ENCODE measurements at places on chromosomes 2 and 18.

DNA sequence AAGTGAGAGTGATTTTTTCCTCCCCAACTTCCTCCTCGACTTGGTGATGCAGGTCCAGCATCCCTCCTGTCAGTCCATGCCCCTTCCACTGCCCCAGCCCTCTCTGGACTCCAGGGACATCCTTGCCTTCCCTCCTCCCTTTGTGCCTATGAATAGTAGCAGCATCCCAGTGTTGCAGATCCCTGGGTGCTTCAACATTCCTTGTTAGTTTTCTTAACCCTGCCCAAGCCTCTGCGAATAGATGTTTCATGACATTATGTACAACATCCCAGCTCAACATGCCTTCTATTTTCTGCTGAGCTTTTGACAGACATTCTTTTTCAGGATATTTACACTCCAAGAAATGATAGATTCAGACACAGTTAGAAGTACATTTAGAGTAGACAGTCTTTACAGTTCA is 35.3 kb upstream of the CCDC150 start:
- DNase-seq: no peak

GRCh38 chr2:173666171-173666888 is 298.8 kb downstream of the SP3 start:
- no peak for DNase-seq

DNA sequence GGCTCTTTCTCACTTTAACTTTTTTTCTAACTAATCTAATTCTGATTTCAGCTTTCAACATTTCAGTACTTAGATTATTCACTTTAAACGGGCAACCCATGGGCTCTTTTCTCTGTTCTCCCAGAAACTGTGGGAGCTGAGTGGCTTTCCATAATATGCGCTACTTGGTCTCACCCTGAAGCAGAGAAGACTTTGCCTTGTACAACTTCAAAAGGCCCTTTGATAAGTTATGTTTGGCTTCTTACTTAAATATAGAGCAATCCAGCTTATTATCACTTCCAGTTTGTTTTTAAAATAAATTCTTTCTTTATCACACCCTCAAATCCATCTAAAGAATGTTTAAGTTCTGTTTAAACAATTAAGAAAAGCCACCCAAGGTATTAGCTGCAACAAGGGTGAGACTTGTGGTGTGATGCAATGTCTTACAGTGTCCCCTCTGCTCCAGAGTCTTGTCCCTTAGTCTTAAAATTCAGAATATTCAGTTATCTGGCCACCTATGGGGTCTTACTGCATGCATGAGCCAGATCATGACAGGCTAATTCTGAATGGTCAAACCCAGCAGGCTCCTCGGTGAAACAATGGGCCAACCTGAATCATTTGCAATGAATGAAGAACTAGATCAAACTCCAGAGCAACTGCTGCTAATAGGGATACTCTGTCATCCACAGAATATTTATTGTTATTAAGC is 38.8 kb downstream of the GCG start:
- DNase-seq: no peak

DNA sequence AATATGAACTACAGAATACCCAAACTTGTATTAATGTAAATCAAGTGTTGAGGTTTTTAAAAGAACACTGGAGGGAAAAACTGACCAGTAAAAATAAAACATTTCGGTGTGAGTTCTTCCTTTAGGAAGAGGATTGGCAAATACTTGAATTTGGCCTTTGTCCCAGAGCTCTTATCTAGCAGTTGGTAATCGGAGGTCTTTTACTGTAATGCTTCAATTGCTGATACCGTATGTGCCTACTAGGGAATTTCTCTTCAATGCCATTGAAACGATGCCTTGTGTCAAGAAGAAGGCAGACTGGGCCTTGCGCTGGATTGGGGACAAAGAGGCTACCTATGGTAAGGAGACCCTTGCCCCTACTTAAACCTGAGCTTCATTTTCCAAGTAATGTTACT is 4.1 kb downstream of the RRM2 start:
- DNase-seq: no peak

- no peak for DNase-seq
Measured at GRCh38 chr2:127193967-127194280, 26.2 kb downstream of the CYP27C1 start.

DNA sequence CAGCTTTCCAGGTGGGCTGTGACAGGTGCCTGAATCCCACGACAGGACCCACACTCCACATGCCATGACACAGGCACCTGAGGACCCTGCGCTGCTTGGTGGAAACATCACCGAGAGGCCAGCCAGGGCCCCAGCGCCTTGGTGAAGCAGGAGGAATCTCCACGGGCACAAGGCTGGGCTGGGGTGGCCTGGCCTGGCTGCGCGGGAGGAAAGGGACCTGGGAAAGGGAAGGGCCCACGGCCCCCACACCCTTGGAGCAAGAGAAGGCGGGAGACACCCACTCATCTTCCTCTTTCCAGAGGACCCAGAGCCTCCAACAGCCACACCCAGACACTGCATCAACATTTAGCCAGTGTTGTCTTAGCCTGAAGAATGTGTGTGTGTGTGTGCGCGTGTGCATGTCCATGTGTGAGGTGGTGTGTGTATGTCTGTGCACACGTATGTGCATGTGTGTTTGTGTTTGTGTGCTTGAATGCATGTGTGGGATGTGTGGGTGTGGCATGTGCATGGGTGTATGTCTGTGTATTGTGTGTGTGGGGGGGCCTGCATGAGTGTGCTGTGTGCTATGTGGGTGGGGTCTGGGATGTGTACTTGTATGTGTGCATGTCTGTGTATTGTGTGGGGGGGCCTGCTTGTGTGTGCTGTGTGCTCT is 6.3 kb upstream of the OTOS start:
- no peak for DNase-seq

DNA sequence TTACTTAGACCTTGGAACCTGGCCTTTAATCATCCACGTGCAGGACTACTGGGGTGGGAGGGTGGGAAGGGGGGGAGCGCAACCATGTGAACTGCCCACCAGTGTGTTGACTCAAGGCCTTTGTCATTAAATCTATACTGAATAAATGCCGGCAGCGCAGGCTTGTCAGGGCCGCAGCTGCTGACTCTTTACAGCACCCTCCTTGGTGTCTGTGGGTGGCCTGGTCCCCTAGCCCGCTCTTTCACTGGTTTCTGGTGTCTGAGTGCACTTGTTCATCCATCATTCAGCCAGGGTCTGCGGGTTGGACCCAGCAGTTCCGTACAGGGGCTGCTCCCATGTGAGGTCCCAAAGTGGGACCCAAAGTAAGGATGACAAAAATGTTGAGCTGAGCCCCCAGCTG is 11.5 kb downstream of the MAP3K2 start:
- no peak for DNase-seq

GRCh38 chr2:227504700-227505099 is 32.7 kb downstream of the AGFG1 start:
- DNase-seq: no peak

GRCh38 chr2:147109291-147109690 is 735.5 kb upstream of the ACVR2A start:
- no peak for DNase-seq

DNA sequence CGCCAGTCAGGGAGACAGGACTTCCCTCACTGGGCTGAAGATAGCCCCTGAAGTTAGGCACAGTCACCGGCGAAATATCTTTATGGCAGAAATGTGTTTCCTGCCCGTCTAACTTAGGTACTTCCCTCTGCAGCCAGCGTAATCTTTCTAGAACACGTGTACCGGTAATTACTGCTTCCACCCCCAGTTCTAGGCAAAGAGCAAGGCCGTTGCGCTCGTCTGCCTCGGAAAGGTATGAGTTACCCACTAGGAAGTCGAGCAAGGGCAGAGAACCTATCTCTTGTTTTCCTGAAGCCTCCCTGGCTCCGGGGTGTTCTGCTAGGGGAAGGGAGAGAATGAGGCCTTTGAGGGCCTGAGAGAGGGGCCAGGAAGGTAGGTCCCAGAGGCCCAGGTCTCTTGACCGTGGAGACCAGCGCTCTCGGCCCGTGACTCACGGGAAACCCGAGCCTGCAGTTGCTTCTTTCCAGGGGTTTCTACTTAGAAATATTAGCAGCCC is 70.0 kb downstream of the TWSG1 start:
- no peak for DNase-seq

DNA sequence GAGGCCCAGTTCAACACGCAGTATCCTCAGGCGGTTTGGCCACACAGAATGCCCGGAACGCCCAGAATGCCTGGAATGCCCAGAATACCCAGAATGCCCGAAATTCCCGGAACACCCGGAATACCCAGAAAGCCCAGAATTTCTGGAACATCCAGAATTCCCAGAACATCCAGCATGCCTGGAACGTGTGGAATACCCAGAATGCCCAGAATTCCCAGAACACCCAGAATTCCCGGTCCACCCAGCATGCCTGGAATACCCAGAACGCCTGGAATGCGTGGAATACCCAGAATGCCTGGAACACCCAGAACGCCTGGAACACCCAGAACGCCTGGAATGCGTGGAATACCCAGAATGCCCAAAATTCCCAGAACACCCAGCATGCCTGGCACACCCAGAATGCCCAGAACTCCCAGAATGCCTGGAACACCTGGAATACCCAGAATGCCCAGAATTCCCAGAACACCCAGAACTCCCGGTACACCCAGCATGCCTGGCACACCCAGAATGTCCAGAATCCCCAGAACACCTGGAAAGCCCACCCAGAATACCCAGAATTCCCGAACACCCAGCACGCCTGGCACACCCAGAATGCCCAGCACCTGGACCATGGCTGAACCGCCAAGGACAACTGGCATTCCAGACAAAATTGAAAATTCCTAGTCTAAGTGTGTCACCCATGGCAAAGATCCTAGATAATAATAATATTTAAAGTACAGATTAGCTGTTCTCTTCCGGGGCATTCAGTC is 487.4 kb upstream of the SALL3 start:
- DNase-seq: no peak

DNA sequence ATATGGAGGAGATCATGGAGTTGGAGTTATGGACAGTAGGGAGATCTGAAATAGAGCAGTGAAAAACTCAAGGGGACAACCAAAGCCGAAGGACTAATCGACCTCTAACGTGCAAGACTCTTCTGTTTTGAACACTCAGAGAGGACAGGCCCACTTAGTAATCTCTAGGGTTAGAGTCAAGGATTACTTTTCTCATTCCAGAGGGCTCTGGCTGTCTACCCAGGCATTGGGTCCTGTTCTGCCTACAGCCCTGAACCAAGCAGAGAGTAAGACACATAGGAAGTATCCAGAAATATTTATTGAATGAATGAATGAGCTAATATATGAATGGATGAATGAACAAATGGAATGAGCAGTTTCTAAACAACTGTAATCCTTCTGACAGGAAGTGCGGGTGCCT is 50.3 kb upstream of the PKDCC start:
- no peak for DNase-seq

DNA sequence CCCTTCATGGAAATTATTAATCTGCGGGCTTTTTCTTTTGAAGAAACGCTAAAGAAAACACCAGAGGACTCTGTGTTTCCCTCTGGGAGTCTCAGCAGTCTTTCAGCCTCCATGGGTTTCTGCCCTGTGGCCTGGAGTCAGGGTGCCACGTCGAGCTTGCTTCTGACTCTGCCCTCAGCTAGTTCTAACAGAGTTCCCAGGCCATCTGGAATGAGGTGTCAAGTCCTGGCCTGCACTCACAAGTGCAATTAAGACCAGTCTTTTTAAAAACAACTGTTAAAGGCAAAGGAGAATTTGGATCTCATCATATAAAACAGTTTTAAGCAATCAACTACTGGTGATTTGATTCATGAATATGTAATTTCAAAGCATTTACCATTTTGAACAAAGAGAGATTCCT is 157.3 kb downstream of the RHBDD1 start:
- DNase-seq: no peak

GRCh38 chr18:48228301-48228715 is 180.9 kb downstream of the ZBTB7C start:
- no peak for DNase-seq

Measured in nucleus accumbens (tissue), 56 donors.